BJ (cell line): ENCODE measurements at places on chromosomes 16 and 17.

DNA sequence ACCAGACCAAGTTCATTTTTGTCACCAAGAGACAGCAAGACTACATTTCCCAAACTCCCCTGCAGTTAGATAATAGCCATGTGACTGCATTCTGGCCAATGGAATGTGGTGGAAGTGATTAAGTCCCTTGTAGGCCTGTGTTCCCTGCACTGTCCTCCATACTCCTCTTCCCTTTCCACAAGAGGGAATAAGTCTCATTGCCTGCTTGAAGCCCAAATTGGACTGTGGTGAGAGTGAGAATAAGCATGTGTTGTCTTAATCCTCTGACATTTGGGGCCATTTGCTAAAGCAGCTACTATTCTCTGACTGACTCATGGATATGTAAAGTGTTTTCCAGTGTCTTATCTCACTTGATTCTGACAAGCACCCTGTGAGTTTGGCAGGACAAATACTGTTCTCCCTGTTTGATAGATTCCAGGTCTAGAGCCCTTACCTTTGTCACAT, 20.7 kb downstream of the PIK3R6 start:
- no peak for DNase-seq

GRCh38 chr17:27760069-27760885, 40.1 kb downstream of the NOS2 start:
- DNase-seq = no peak

- DNase-seq = no peak
These were observed 30.1 kb downstream of the ADAMTS18 start for GRCh38 chr16:77404775-77405174.

DNA sequence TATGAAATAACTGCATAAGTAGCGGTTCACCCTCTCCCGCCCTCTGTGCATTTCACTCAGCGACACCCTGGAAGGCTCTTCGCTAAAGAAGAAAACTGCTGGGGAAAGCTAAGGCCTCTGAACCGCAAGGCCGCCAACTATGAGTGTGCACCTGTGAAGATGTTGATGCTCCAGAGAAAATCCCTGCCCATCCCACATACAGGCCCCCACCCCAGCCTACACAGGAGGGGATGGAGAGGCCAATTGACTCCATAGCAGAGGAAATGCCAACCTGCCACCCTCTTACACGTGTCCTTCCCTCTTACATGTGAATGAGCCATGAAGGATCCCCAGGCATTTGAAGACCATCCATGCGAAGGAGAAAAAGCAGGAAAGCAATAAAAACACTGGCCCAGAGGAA, 104.8 kb downstream of the MGAT5B start:
- no peak for DNase-seq

DNA sequence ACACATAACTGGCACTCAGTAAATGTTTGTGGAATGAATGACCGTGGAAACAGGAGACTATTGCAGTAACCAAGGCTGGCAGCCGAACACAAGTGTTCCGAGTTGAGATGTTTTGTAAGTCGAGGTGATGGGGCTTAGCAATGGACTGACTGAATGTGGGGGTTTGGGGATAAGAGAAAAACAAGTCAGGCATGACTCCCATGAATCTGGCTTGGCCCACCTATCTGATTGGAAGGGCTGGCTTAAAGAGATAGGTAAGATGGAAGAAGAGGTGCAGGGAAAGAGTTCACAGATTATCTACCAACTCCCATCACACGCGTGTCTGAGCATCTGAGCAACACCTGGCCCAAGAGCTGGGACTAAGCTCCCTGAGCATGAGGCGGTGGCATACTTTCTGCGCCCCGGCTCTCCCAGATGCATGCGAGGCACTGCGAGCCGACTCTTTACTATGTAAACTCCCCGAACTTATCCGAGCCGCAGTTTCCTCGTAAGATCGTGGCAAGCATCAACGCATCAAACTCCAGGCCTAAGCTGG, 539 bp downstream of the IFT20 start:
- no peak for DNase-seq

DNA sequence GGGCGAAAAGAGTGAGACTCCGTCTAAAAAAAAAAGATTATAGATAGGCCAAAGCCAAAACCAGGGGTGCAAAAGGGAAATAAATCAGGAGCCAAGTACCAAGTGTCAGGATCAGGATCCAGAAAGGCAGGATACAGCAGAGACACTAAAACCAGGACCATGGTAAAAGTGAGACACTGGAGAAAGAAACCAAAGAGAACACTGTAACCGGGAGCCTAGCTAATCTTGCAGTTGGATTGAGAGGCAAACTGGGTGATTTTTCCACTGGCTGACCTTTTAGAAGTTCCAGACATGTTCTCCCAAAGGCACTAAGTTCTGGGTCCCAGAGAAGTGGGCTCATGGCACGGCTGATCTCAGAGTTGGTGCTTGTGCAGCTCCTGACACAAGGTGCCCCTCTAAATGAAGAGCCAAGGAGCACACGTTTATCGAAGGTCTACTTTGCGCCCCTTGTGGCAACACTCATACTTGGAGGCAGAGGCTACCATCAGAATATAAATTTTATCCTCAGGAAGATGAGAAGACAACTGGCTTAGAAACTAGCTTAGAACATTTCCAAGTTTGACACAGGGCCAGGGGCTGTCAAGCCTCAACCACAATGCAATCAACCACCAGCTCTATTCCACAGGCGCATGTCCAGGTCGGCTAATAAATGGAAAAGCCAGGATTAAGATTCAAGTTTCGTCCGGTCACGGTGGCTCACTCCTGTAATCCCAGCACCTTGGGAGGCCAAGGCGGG, 27.5 kb upstream of the HELZ start:
- no peak for DNase-seq

DNA sequence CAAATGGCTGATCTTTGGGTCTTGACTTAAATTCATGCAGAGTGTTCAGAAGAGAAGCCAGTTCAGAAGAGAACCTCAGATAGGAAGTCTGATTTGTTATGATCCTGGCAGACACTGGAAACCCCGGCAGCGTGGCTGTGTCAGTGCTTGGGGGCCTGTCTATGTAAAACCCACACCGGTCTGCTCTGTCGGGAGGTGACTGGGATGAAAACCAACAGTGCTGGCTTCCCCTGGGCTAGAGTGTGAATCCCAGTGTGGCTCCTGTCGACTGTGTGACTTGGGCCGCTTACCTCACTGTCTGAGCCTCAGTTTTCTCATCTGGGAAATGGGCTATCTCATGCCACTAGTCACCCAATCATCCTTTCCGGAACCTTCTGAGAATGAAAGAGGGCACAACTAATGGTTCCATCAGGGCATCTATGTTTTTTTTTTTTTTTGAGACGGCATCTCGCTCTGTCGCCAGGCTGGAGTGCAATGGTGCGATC, 92.4 kb downstream of the FOXL1 start:
- DNase-seq = no peak

DNA sequence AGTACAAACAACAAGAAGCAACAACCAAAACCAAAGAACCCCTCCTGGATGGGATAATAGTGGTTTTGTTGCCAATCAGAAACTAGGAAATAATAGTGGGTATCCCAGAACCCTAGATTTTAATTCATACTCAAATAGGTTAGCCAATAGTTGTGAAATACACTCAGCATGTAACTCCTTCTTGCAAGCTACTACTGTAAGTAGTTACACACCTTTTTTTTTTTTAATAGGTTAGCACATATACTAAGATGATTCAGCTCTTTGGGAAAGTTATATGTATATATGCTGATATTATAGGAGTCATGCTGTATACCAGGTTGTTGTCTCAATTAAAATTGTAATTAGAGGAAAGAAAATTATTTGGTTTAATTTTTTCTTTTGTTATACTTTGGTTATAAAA, 92.5 kb upstream of the HAS3 start:
- DNase-seq = no peak

GRCh38 chr16:56371660-56371937, 53.7 kb downstream of the AMFR start:
- no peak for DNase-seq

DNA sequence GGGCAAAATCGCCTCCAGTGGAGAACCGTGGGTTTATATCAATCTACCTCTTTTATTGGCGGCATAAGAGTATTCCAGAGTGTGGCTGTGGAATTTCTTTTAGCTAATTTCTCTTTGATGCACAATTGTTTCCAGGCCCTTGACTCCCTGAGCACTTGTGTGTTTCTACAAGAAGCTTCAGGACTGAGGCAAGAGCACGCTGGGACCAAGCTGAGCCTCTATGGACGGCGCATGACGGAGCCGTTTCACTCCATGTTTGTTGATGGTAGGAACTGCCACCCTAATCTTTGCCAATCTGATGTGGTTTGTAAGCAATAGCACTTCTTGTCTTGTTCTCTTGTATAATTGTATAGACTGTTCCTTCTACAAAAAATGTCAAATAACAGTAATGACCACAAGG, 11.2 kb upstream of the ANKRD40CL start:
- DNase-seq = no peak

DNA sequence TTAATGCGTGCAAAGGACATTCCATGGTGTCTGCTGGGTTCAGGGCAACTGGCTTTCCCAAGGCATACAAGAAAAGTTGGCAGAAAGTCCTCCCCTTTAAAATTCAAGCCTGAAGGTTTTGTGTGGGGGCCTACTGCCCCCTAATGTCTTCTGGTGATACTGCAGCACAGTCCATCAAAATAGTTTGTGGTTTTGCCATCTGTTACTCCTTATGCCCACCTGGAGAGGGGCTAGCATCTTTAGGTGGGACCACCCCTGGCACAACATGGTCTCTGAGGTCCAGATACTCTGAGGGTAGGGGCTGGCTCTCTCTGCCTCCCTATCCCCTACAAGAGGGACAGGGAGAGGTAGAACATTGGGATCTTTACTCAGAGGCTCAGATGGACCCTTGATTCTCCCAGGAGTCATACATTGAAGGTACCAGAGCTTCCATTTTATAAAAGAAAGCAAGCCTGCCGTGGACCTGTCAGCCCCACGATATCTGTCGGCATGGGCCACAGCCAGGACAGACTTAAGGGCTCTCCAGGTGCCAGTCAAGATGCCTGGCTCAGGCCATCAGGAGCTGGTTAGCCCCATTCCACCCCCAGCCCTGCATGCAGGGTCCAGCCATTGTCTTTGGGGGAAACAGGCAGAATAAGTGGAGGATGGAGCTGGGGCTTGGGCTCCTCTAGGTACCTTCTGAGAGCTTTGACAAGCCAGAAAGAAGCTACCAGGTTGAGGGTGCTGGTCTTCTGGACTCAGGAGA, 6.3 kb downstream of the ESRP2 start:
- DNase-seq = no peak

GRCh38 chr17:50180111-50180510, 14.3 kb downstream of the SGCA start:
- DNase-seq = no peak
